ENCODE measurements at places on chromosomes 6 and 20.

DNA sequence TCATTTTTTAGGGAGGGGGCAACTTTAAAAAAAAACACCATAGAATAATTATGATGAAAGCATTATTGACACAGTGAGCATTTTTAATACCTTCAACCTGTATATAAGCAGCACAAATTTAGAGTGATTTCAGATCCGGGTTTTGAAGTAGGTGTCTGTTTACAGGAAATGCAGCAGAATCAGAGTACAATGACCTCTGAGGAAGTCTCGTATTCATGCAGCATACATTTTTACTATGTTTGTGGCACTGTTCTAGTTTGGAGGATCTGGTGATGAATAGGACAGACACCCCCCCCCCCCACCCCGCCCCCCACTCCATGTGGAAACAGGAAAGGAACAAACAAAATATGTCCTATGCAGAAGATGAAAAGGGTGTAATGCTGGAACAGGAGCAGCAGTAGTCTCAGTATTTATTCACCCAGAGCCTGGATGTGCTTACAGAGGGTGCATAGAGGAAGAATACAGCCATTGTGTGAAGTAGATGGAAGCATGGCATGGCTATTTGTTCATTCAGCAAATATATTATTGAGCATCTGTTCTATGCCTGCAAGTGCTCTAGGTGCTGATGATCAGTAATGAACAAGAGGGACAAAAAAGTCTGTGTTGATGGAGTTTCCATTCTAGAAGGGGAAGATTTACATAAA is 19.7 kb downstream of the VAPB start:
- no peak for DNase-seq

GRCh38 chr6:87473419-87473903 is 687 bp downstream of the SLC35A1 start:
- DNase-seq, result peak; percentile 23

DNA sequence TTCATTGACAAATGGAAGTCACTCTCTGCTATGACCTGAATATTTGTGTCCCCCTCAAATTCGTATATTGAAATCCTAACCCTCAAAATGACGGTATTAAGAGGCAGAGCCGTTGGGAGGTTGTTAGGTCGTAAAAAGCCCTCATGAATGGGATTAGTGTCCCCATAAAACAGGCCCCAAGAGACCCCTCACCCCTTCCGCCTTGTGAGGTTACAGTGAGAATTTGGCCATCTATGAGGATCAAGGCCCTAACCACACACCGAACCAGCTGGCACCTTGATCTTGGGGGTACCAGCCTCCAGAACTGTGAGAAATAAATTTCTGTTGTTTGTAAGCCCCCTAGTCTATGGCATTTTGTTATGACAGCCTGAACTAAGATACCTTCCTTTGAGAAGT is 52.5 kb upstream of the SLC22A16 start:
- DNase-seq, result no peak

DNA sequence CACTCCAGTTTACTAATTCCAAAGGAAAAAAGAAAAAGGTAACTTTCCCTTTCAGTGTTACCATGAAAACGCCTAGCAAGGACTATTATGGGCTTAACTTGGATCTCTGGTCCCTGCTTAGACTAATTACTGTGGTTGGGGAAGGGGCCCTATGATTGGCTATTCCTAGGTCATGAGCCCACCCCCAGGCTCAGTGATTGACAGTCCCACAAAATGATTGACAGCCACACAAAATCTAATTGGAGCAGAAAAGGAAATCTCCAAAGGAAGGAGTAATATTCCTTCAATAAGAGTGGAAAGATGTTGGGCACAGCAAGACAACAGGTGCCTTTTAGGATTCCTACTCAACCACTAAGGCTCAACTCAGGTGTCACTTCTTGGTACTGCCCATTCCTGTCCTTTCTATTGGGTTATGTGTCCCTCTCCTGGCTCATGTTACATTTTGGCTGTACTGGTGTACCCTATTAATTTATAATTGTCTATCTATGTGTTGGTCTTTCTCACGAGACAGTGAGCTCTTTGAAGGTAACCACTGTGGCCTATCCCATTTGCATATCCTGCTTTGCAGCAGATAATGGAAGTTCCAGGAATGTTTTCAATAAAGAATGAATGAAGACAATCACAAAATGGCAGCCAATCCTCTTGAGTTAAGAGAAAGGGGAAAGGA is 5.5 kb upstream of the UTRN start:
- DNase-seq, result no peak

DNA sequence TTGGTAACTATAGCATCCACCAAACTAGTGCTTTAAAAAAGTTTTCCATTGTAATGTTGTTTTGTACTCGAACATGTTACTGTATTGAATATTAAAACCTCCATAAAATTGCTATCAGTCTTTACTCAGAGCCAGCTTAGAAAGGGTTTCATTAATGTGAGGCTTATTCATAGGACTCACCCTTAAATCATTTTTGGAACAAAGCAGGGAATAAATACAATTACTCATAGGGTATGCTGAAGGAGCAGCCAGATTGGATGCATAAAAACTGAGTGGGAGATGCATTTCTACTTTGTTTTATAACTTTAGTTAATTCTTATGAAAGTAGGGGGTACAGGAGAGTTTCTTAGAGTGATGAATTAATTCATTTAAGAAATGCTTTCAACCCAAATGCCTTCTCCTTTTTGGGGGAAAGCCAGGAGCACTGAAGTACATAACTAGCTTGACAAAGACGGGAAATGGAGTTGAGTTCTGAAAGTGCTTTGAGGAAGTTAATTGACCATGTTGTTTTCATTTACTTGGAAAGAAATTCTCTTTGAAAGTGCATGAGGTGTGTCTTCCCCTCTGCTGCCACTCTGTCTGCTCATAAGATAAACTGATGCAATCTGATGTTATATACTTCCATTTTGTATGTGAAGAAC is 90.3 kb downstream of the RNF144B start:
- no peak for DNase-seq

DNA sequence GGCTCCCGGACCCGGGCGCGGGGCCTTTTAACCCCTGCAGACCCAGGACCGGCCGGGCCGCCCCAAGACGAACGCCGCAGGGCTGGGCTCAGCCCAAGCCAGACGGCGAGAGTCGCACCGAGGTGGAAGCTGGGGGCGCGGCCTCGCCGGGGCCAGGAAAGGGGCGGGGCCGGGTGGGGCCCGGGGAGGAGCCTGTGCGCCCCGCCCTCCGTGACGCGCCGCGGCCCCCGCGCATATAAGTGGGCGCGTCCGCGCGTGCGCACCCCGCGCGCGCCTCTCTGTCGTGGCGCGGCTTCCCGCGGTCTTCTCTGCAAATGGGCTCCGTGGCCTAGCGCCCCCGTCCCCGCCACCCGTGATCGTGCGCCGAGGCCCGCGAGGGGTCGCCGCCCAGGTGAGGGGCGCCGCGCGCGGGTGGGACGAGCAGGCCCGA is at the start of gene PPDPF:
Gene PPDPF, plus strand, starts transcription at position 262 of the 430 bp plus-strand sequence. CDS start 544 bp downstream, outside the sequence.
- peak; percentile 67 for DNase-seq

DNA sequence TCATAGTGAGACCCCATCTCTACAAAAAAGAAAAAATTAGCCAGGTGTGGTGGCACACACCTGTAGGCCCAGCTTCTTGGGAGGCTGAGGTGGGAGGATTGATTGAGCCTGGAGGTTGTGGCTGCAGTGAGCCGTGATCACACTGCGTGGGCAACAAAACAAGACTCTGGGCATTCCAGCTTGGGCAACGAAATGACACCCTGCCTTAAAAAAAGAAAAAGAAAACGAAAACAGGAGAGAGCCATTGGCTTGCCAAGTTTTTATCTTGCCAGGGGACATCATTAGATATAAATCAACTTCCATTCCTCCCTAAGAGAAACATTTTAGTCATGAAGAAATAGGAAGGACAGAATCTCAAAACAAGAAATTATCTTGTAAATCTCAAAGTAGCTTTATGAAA is 109.5 kb downstream of the MAP3K7 start:
- DNase-seq, result no peak

- DNase-seq, result no peak
Observed at GRCh38 chr20:39164642-39165041, 202.5 kb downstream of the DHX35 start.

DNA sequence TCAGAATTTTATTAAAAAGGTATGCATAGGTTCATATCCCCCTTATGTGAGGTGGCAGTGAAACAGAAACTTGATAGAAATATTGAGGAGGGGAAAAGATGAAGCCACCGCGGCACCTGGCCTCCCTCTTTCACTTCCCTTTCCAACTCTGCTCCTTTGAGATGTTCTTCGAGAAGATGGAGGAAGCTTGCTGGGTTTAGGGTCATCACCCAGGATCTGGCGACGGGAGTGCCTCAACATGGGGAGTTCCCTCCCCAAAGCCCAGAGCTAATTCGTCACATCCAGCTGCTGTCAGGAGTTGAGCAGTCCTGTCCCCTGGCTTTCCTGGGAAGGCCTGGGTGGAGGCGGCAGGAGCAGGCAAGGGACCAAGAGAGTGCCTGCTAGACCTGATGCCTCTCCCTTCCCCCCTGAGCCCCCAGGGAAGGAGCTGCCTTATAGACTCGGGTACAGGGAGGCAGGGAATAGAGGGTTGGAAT is 29.1 kb downstream of the RREB1 start:
- no peak for DNase-seq

GRCh38 chr6:78251931-78252330 is 599.1 kb downstream of the MEI4 start:
- DNase-seq, result no peak

GRCh38 chr6:31202259-31203166 is 32.0 kb upstream of the POU5F1 start:
- DNase-seq, result no peak

- DNase-seq, result no peak
Observed at GRCh38 chr6:43671011-43671800, 16.4 kb downstream of the MRPS18A start.

GRCh38 chr6:143802833-143803565 is 40.1 kb upstream of the LTV1 start:
- DNase-seq, result no peak

DNA sequence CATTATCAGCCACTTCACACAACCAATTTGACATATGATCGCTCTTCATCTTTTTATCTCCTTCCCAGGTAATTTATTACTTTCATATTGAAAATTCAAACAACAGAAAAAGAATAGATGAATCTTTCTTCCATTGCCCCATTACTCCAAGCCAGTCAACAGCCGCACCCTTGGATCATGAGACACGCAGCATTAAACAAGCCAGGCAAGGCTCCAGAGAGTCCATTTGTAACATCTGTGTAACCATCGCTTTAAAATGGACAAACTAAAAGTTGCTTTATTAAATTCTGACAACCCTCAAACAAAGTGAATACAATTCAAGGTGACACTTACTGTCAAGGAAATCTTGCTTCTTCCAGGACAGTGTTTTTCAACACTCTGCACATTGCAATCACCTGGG is 200.3 kb downstream of the EPM2A start:
- no peak for DNase-seq

- peak; percentile 97 for DNase-seq
Observed at GRCh38 chr20:63894358-63895201, at the start of gene DNAJC5. Gene DNAJC5 (plus strand): TSS chr20:63895126. CDS start chr20:63928346, 33,220 bp downstream.

DNA sequence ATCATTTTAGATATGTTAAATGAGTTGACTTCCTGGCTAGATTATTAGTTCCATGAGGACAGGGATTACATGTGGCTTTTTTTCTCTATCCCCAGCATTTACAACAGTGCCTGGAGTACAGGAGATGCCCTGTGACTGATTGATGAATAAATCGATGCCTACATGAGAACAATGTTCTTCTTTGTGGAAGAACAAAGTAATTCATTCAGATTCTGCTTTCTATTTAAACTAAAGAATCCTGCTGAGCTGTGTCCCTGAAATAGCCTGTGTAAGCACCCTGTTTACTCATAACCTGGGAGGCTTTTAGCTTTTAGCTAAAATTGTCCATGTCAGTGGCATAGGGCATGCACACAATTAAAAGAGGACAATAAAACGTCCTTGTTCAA is 125.1 kb upstream of the BTBD3 start:
- no peak for DNase-seq

GRCh38 chr6:3456395-3456897 is 404 bp downstream of the SLC22A23 start:
- DNase-seq, result no peak

- DNase-seq, result no peak
Observed at GRCh38 chr20:39605908-39606307, 643.8 kb downstream of the DHX35 start.

- no peak for DNase-seq
Observed at GRCh38 chr6:158631678-158632537, 12.6 kb downstream of the DYNLT1 start.
